Thyroid gland (tissue), 4 donors: ENCODE measurements at places on chromosomes 11 and 22. TPM values are rescaled to one million over a fixed set of nuclear protein-coding genes. Genes with fewer than 3 reads are reported as not detected.

GRCh38 chr11:116984589-116984988, 113.6 kb downstream of the SIK3 start:
- DNase-seq, result no peak
- no peak overlapping the region for H3K27ac ChIP-seq
- H3K27me3 ChIP-seq, result no peaks in the 10 kb centered on the region
- peaks cover 45% of the 10 kb centered on the region for H3K4me1 ChIP-seq

DNA sequence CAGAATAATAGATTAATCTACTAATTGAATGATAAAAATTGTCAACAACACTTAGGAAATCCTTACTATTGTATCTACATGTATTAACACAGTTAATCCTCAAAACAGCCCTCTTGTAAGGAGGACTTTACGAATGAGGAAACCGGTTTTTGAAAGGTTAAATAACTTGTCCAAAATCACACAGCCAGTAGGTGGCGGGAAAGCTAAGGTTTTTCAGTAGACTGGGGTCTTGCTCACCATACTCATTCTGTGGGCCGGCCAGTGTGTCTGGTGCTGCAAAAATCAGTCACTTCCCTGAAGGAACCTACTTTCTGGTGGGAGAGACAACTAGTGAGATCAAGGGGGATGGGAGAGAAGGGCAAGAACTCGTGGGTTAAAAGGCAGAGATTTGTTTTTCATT, 3.8 kb downstream of the DCPS start:
- H3K4me1 ChIP-seq, result peaks cover 6% of the 10 kb centered on the region
- H3K27me3 ChIP-seq, result no peaks in the 10 kb centered on the region
- H3K27ac ChIP-seq, result no peak overlapping the region
- no peaks in the 10 kb centered on the region for H3K36me3 ChIP-seq

DNA sequence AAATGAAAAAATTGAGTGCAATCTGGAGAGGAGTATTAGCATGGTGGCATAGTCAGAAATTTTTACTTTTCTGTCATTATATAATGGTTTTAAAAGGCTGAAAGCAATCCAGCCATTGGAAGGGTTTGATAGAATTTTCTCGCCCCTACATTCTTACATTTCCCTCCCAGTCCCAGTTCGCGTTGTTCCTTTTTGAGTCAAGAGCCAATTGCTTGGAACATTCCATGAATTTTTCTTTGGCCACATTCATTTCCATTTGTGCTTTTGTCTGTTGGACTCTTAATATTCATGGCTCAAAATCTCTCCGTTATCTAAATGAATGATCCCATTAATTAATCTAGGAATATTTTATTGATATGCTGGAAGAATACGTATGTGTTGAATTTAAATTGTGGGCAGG, 66.0 kb downstream of the GRK3 start:
- no peak for DNase-seq
- H3K27ac ChIP-seq, result no peak overlapping the region
- no peaks in the 10 kb centered on the region for H3K36me3 ChIP-seq
- no peaks in the 10 kb centered on the region for H3K4me1 ChIP-seq

GRCh38 chr11:111846636-111847035, 24.7 kb downstream of the ALG9 start:
- no peak overlapping the region for H3K4me3 ChIP-seq
- DNase-seq, result no peak
- no peak overlapping the region for H3K27ac ChIP-seq

Gene LYVE1
- total RNA-seq, result 48.9 TPM

Gene KRTAP5-9
- total RNA-seq, result not detected
